Urinary bladder (tissue), 4 donors: ENCODE measurements at places on chromosomes 5 and 9. TPM values are rescaled to one million over a fixed set of nuclear protein-coding genes. Genes with fewer than 3 reads are reported as not detected.

GRCh38 chr9:123235448-123235847 lies 32.9 kb downstream of the STRBP start:
- no peak for DNase-seq

DNA sequence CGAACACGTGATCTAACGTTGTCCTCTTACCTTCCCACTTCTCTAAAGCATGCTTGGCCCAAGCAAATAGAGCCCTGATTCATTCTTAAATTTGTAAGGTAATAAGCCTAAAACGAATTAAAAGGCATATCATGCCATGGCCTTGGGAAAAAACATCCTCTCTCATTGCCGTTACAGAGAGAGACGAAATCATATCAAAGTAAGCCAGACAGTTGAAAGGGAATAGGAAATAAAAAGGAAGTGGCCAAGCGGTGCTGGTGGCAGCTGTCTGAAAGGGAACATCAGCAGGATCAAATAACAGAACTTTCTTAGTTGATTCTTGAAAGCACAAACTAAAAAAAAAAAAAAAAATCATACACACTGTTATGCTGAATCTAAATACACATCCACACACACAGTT lies 49.1 kb upstream of the CDH6 start:
- DNase-seq, result no peak

FANCC gene
- polyA plus RNA-seq, result 4.6 TPM

- no peak for DNase-seq
Observed at GRCh38 chr9:70407081-70407503, 7.4 kb downstream of the KLF9 start.

DNA sequence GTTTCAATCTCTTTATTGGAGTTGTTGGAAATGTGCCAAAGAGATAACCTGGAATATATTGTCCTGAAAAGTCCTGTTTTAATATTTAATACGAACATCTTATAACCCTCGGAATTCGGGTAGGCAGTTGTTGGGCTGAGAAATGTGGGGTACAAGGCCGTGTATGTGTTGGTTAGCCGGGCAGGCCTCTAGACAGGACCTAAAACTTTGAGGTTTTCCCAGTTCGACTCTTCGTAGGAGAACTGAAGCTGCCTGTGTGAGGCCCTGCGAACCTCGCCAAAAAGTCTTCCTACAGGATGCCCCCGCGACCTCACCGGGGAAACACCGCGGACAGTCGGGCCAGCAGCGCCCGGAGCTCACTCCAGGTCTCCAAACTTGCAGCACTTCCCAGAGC lies 583 bp upstream of the TJP2 start:
- no peak for DNase-seq

GRCh38 chr9:129868872-129869486 lies 33.7 kb downstream of the USP20 start:
- DNase-seq, result no peak

DNA sequence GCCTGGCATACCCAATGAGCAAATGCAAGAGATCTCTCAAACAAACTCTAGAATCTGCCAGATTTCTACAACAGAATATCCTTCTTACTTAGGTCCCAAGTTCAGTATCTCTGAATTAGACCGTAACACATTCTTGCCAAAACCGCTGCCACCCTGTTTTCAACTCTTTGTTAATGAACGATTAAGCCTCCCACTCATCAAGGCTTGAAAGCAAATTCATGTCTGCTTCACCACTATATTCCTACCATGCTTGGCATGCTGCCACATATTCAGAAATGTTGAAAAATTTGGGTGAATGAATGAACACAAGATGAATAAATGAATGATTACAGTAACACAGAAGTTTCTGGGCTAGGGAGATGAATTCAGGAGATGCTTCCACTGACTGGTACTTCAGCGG lies 119.9 kb downstream of the BNC2 start:
- no peak for DNase-seq

COL23A1 gene
- polyA plus RNA-seq, result 0.87 TPM

HMCN2 gene
- polyA plus RNA-seq, result 14.6 TPM

- DNase-seq, result no peak
Observed at GRCh38 chr5:59171131-59171530, 588.3 kb downstream of the RAB3C start.

KIF27 gene
- polyA plus RNA-seq, result 1.8 TPM

GRCh38 chr5:178542455-178542854 lies 47.7 kb downstream of the COL23A1 start:
- DNase-seq, result no peak

DNA sequence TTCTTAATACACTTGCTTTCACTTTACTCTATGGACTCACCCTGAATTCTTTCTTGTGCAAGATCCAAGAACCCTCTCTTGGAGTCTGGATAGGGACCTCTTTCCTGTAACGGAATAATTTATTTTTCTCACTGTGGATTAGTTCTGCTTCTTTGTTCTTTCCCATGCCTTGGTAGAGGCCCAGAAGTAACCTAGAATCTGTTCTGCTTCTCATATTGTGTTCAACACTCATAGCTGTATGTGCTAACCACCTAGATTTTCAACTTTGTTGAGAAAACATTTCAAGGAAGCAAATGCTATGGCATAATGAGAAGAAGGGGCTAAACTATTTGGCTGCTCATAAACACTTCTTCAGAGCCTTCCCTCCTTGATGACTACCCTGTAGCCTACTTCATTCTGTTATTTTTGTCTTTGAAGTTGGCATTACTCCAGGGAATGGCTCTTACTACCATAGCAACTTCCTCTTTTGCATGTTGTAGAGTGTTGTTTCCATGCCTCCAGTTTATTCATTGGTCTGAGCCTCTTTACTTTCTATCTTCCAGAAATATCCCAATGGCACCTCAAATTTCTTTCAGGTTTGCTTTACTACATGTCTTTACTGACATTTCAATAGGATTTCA lies 74.3 kb downstream of the KIAA0825 start:
- no peak for DNase-seq

- DNase-seq, result no peak
Observed at GRCh38 chr5:169686137-169686536, 49.1 kb downstream of the DOCK2 start.

DNA sequence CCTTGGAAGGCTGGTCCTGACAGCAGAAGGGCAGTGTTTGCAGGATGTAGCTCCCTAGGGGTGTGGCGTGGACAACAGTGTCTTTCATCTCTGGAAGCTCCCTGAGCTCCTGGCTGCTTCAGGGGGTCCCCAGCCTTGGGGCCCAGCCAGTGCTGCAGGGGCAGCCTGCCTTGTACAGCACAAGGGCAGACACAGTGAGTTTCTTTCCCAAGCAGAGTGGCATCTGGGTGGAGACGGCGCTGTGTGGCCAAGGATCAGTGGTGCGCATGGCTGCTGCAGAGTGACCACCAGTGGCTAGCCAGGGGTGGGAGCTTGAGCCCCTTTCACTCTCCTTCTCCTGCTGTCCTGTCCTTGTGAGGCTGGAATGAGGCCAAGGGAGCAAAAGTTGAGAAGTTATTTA lies 7.6 kb upstream of the IRX4 start:
- DNase-seq, result no peak

TMEM171 gene
- polyA plus RNA-seq, result 0.23 TPM

STARD4 gene
- polyA plus RNA-seq, result 6.8 TPM

GRCh38 chr5:178287091-178287790 lies 54.6 kb upstream of the PHYKPL start:
- DNase-seq, result no peak

- DNase-seq, result no peak
Observed at GRCh38 chr9:83059417-83059816, 3.5 kb downstream of the RASEF start.

GRCh38 chr9:129146441-129146941 lies 31.6 kb downstream of the IER5L start:
- DNase-seq, result no peak

LRRC70 gene
- polyA plus RNA-seq, result 5.4 TPM

DNA sequence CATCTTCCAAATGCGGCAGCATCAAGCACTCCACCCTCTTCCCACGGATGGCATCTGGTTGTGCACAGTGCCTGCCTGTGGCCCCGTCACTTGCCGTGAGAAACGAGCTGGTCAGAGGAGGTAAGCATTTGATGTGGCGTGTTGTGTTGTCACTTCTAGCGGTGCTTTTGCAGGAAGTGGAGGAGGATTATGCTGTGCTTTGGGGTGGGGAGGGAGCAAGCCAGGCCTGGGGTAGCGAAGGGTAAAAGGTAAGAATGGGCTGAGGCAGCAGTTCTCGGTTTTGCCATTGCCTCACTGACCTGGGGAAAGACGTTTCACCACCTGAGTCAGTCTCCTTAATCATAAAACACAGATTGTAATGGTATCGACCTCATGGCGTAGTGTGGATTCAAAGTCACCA lies 2.3 kb upstream of the POMT1 start:
- DNase-seq, result no peak

CCL19 gene
- polyA plus RNA-seq, result 4.0 TPM

DNA sequence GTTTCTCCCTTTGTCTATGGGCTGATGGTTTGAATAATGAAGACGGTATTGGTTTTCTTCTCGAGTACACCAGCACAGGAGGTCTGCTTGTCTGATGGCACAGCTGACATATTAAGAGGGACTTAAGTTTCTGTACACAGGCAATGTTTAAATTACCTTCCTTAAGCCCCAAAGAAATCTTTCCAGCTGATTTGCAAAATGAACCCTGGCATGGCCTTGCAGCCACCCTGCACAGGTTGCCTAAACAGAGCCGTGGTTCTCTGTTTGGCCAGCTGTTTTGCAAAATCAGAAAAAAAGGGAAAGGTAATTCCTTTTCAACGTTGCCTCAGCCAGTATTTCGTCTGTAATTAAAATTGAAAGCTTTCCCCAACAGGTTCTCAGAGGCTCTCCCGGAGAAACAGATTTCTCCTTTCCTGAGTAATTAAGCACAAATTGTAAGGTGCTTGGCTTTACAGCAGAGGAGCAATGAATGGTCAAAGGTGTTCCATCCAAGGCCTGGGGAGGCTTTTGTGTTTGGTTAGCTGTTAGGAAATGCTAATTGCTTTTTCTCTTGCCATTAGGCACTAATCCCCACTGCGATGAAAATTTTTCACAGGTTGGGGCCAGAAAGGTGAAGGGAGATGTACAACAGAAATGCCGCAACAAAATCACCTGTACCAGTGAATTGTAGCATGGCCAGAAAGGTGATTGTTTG lies 138.9 kb downstream of the RASEF start:
- DNase-seq, result no peak

- DNase-seq, result no peak
Observed at GRCh38 chr9:105116052-105116868, 128.2 kb upstream of the SLC44A1 start.

DNA sequence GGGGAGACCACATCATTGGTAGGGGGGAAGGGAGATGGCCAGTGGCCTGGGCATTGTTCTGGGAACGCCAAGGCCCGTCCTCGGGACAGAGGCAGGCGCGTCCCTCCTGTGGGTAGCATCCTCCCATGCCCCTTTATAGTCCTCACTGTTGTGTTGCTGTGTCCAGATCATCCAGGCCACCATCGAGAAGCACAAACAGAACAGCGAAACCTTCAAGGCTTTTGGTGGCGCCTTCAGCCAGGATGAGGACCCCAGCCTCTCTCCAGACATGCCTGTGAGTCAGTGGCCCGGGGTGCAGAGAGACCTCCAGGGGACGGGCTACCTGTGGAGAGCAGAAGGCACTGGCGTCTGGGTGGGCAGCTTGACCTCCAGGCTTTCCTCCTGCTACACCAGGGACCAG lies 38.4 kb upstream of the SUSD3 start:
- DNase-seq, result no peak

DNA sequence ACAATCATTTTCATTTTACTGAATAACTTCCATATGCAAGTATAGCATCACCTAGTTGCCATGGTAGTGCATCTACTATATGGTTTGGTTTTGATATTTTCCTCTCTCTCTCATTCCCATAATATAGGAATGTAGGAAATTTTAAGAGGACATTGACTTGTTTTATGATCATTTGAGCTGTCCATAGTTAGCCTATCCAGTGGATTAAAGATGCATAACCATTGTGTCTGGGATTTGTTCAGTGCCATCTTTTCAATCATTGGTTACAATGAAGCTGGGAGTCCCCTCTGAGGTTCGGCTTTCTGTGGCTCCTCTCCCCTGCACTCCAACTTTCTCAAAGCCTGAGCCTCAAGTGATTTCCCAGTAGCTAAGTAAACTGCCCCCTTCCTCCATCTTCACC lies 458.5 kb downstream of the RAB3C start:
- DNase-seq, result no peak

SLC36A2 gene
- 0.03 TPM for polyA plus RNA-seq

- no peak for DNase-seq
Observed at GRCh38 chr5:169471021-169471420, 112.6 kb upstream of the SPDL1 start.

COX7C gene
- polyA plus RNA-seq, result 908 TPM

SKP2 gene
- polyA plus RNA-seq, result 5.1 TPM

GRCh38 chr5:90096415-90097081 lies 313.0 kb downstream of the CETN3 start:
- no peak for DNase-seq

DNA sequence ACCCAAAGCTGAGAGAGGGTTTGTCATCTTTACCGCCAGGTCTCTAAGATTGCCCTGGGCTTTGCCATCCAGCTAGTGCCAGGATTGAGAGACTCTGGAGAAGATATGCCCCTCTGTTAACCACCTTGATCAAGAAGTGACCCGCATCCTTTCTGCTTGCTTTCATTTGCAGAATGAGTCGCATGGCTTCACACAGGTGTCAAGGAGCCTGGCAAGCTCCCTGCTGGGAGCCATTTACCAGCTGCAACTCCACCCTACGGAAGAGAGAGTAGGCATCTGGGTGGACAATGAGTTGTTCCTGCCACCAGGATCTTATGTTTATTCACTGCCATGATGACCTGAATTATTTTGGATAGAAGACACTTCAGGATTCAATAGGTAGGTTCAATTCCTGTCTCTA lies 43.0 kb downstream of the HSD17B3 start:
- no peak for DNase-seq

DNA sequence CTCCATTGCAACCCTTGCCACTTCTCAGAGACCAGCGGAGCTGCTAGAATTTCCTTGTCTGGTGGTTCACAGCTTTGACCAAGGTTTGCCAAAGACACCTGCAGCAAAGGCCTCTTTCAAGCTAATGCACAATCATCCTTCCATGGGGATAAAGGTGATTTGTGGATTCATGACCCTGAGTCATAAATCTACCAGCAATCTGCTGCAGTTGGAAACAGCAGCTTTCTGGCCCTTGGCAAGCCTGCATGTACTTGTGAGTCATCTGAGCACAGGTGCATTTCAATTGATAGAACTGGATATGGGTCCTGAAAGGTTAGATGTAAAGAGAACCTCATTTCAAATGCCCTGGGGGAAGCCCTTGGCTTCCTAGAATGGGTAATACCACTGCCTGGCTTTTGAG lies 21.6 kb upstream of the TCF7 start:
- DNase-seq, result no peak

SLIT3 gene
- polyA plus RNA-seq, result 64.7 TPM

DNA sequence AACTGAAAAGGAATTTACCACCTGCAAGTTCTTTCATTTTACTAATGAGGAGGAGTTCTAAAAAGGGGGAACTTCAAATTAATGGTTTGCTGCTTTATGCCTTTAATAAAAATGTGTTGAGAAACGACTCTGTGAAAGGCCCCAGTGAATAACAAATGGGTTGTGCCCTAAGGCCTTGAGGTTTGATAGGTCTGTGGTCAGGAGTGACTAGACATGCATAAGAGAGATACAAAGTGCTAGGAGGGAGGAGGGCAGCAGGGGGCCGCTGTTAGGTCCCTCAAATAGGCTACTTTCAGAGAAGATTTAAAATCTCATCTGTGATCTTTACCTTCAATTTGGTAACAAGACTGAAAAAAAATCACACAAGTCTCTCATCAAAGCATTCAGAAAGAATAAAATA lies 58.3 kb downstream of the FAM81B start:
- no peak for DNase-seq

GRCh38 chr5:80810425-80810824 lies 149.7 kb upstream of the RASGRF2 start:
- no peak for DNase-seq

SPATA31C1 gene
- not detected for polyA plus RNA-seq

TRPM6 gene
- polyA plus RNA-seq, result 0.24 TPM
